Esophagus muscularis mucosa (tissue), 4 donors: ENCODE measurements at places on chromosomes 6 and 20. TPM values are rescaled to one million over a fixed set of nuclear protein-coding genes. Genes with fewer than 3 reads are reported as not detected.

SAPCD1 gene
- total RNA-seq: not detected

TMEM74B gene
- 0.71 TPM for total RNA-seq

AKAP12 gene
- total RNA-seq: 188 TPM

TRIM15 gene
- not detected for total RNA-seq

DNA sequence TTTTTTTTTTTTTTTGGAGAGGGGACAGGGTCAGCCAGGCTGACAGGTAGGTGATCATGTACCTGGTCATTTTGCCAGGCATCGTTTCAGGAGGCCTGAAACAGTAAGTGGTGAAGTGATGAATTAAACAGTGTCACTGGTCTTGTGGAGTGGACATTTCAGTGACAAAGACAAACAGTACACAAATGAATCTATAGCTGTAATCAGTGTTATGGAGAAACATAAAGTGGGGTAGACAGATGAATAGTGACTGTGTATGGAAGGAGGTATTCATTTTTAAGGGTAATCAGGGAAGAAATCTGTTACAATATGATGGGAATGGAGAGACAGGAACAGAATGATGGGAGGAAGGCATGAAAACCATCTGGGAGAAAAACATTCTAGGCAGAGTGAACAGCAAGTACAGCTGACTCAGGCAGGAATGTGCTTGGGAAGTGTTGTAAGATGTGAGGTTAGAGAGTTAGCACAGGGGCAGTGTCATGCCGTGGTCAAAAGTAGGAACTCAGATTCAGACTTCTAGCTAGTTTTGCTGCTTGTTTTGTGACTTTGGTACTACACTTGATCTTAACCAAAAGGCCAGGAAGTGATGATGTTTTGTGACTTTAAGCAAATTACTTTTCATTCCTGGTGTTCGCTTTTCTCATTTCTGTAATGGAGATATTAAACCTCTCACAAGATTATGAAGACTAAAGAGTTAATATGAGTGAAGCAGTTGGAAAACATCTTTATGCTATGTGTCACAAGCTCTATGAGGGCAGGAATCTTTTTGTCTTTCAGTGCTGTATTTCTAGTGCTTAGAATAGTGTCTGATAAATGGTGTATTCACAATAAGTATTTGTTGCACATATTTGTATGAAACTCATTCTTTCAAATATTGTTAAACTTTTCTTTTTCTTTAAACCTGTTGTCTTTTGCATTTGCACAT is 43.4 kb downstream of the QKI start:
- peaks cover 76% of the 10 kb centered on the region for H3K4me1 ChIP-seq
- no peaks in the 10 kb centered on the region for H3K36me3 ChIP-seq
